ENCODE measurements at places on chromosomes 3 and 15. TPM values are rescaled to one million over a fixed set of nuclear protein-coding genes. Genes with fewer than 3 reads are reported as not detected.

GRCh38 chr3:72041511-72041910, 256.6 kb upstream of the PROK2 start:
- DNase-seq, result no peak
- no peaks in the 10 kb centered on the region for H3K36me3 ChIP-seq
- H3K27me3 ChIP-seq, result no peaks in the 10 kb centered on the region
- no peaks in the 10 kb centered on the region for H3K4me1 ChIP-seq
- H3K4me3 ChIP-seq, result no peak overlapping the region

Gene EHHADH
- total RNA-seq, result 44.3 TPM

- H3K27ac ChIP-seq, result no peak overlapping the region
- H3K36me3 ChIP-seq, result no peaks in the 10 kb centered on the region
- DNase-seq, result no peak
Observed at GRCh38 chr3:85670634-85671205, 711.9 kb downstream of the CADM2 start.

Gene RASGRP1
- total RNA-seq, result 0.75 TPM

DNA sequence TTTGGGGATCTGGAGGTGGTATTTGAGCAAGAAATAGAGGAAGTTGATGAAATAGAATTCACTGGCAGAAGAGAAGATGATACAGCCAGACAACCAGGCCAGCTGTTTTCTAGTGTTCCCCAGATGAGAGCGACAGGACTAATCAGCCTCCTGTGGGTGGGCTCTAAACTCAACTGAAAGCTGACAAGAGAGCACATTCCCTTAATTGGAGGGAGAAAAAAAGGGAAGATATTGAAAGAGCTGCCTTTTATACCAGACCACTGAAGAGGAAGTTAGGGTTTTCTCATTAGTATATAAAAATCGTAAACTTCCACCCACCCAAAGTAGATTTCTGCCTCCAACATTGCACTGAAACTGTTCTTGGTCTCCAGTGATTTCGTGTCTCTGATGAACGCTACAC, 6.5 kb upstream of the TM4SF19 start:
- no peak overlapping the region for H3K4me3 ChIP-seq
- no peak overlapping the region for H3K27ac ChIP-seq
- no peak for DNase-seq
- H3K4me1 ChIP-seq, result no peaks in the 10 kb centered on the region
- H3K27me3 ChIP-seq, result no peaks in the 10 kb centered on the region
- H3K36me3 ChIP-seq, result no peaks in the 10 kb centered on the region

DNA sequence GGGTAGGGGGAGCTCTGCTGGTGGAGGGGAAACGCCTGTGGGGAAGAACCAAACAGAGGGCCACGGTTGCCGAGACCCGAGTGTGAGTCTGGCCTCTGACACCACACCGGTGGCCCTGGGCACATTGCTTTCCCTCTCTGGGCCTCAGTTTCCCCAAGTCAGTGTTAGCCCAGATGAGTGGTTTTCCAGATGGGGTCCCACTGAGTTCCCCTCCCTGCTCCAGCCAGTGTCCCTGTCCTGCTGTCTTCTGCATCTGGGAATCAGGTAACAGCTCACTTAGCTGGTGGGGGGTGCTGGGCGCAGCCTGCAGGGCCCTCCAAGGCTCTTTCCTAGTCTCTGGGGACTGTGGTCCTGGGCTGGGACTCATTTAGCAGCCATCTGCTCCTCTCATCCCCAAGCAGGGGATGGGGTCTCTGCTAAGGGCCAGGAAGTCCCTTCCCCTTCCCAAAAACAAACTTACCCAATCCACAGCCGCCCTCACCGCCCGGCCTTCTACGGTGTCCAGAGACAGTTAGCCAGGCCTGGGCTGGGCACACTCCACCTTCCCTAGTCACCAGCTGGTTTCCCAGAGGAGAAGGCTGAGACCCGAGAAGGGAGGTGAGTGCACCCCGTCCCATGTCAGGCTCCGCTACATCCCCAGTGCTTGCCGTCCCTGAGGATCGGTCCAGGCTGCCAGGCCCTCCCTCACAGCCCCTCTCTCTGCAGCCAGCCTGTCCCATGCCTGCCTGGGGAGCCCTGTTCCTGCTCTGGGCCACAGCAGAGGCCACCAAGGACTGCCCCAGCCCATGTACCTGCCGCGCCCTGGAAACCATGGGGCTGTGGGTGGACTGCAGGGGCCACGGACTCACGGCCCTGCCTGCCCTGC, 676 bp downstream of the GP9 start:
- DNase-seq, result no peak
- H3K27me3 ChIP-seq, result no peaks in the 10 kb centered on the region
- no peak overlapping the region for H3K4me3 ChIP-seq

DNA sequence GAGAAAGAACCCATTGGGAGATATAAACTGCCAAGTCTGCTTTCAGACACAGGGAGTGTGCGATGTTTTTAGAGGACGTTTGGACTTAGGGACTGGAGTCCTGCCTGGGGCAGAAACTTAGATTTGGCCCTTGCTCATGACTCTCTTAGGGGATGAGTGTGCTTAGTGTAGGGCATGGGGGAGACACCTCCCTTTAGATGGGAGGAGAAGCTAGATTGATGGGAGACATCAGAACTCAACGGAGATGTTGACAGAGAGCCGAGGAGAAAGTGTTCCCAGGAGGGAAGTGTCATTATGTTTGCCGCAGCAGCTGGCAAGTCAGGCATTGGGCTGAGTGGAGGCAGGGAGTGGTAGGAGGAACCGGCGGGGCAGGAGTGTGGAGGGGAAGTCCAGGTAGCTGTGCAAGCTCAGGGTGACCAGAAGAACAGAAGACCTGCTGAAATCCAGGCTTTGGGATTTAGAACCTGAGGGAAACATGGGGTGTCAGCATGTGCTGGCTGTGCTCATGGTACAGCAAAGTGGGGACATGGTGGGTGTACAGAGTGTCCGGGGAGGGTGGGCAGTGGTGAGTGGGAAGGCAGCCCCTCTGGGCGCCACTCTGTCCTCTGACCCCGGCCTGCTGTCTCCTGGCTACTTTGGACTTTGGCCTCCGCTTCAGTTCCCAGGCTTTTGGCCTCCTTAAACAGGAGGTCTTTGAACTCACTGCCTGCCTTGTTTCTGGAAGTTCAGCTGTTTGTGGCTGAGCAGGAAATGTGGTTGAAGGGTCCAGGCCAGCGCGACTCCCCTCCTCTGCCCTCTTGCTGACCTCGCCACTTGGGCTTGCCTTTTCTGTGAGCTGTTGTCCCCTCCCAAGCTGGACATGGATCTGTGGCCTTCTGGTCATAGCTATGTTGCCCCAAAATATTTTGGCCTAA, 324.0 kb upstream of the LRRFIP2 start:
- DNase-seq, result no peak
- H3K27ac ChIP-seq, result peak overlapping the region; percentile 29
- H3K4me3 ChIP-seq, result no peak overlapping the region
- H3K4me1 ChIP-seq, result no peaks in the 10 kb centered on the region
- H3K27me3 ChIP-seq, result no peaks in the 10 kb centered on the region

Gene RFTN1
- 20.4 TPM for total RNA-seq

Gene SEMA5B
- total RNA-seq, result 1.1 TPM

DNA sequence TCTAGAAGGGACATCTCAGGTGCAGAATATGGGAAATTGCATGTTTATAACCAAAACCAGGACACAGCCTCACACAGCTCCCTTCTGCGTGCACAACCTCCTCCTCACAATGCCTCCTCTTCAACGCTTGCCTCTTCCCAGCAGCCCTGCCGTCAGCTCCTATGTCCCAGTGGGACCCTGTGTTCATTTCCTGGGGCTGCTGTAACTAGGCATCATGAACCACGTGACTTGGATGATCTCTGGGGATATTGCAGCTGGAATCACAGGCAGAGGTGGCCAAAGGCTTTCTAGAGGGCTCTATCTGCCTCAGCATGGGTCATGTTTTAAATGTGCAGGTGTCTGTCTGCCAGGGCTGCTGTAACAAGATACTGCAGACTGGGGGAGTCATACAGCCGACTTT, 375.3 kb downstream of the OCA2 start:
- no peaks in the 10 kb centered on the region for H3K36me3 ChIP-seq
- H3K27ac ChIP-seq, result no peak overlapping the region
- H3K4me1 ChIP-seq, result no peaks in the 10 kb centered on the region

- H3K36me3 ChIP-seq, result peaks cover 15% of the 10 kb centered on the region
- DNase-seq, result no peak
- H3K27ac ChIP-seq, result peak overlapping the region; percentile 99
Observed at GRCh38 chr15:75368689-75369239, 357 bp upstream of the MAN2C1 start.

Gene SLC38A3
- 166 TPM for total RNA-seq

DNA sequence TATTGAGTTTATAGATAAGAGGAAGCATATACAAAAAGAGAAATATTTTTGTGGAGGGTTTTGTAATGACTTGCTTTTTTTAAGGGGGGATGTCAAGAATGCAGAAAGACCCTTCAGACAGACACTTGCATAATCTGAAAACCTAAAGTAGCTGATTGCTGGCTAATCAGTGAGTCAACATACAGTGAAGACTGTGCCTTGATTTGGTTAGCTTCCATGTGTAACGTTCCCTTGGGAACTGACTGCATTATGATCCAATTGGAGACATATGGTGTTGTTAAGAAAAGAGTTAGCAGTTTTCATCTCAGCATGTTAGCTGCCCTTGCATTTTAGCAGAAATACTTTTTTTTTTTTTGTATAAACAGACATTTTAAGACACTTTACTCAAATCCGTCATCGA, 483.2 kb downstream of the RBMS3 start:
- no peak overlapping the region for H3K4me3 ChIP-seq
- H3K36me3 ChIP-seq, result no peaks in the 10 kb centered on the region
- no peak overlapping the region for H3K27ac ChIP-seq
- DNase-seq, result no peak

Gene SIDT1
- total RNA-seq, result 2.2 TPM

- no peaks in the 10 kb centered on the region for H3K4me1 ChIP-seq
- no peak overlapping the region for H3K27ac ChIP-seq
- H3K27me3 ChIP-seq, result no peaks in the 10 kb centered on the region
- DNase-seq, result no peak
- no peak overlapping the region for H3K4me3 ChIP-seq
- no peaks in the 10 kb centered on the region for H3K36me3 ChIP-seq
Observed at GRCh38 chr15:77647961-77648360, 15.2 kb upstream of the LINGO1 start.

DNA sequence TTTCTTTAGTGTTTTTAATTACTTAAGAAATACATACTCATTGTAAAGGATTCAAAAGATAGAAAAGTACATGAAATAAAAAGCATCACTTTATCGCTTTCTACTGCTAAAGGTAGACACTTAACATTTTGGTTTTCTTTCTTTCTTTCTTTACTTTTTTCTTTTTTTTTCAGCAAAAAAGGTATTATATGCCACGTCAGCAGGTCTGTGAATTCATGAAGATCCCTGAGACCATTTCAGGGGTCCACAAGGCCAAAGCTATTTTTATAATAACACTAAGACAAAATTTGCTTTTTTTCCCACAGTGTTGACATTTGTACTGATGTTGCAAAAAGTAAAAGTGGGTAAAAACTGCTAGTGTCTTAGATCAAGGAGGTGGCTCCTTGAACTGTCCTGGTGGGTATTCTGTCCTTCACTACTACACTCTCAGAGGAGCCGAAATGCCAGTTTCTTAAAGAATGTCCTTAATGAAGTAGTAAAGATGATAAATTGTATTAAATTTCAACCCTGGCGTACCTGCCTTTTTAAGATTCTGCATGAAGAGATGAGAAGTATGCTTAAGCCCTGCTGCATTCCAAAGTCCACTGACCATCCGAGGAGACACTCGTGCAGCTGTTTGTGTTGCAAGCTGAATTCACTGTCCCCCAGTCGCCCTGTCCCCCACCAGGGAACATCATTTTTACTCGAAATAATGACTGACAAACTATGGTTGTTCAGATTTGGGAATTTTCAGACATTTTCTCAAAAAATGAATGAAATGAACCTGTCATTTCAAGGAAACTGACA, 106.7 kb upstream of the PIAS1 start:
- no peak for DNase-seq
- no peaks in the 10 kb centered on the region for H3K36me3 ChIP-seq
- H3K27ac ChIP-seq, result no peak overlapping the region
- no peaks in the 10 kb centered on the region for H3K27me3 ChIP-seq

Gene PPP4R2
- total RNA-seq, result 35.9 TPM

Gene SPRED1
- total RNA-seq, result 7.7 TPM

- no peak for DNase-seq
- no peaks in the 10 kb centered on the region for H3K36me3 ChIP-seq
- H3K4me1 ChIP-seq, result no peaks in the 10 kb centered on the region
- no peak overlapping the region for H3K4me3 ChIP-seq
- H3K27me3 ChIP-seq, result no peaks in the 10 kb centered on the region
Observed at GRCh38 chr15:80887148-80887547, 102.5 kb downstream of the MESD start.

- no peak overlapping the region for H3K27ac ChIP-seq
- H3K4me3 ChIP-seq, result no peak overlapping the region
- DNase-seq, result no peak
- no peaks in the 10 kb centered on the region for H3K27me3 ChIP-seq
- H3K4me1 ChIP-seq, result no peaks in the 10 kb centered on the region
Observed at GRCh38 chr3:29164825-29165224, 116.0 kb upstream of the RBMS3 start.
